ENCODE measurements at places on chromosomes 7 and 10.

GRCh38 chr7:101635484-101635883, 6.4 kb upstream of the MYL10 start:
- H3K27ac ChIP-seq, result no peak overlapping the region
- H3K4me1 ChIP-seq, result no peaks in the 10 kb centered on the region
- no peaks in the 10 kb centered on the region for H3K27me3 ChIP-seq

DNA sequence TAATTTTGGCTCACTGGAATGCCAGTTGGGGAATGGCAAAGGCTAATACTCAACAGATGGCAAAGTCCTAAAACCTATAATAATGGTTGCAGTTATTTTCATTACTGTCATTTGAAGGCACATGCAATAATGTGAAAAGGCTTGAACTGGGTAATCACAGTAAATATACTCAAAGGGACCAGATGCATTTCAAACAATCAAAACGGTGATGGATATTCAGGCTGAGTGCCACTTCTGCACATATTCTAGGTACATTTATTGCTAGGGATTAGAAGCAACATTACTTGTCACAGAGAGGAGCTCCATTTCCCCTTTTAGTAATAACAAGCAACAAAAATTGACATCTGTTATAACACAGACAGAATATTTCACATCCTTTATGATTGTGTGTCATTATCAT, 171.8 kb downstream of the NXPH1 start:
- no peak overlapping the region for H3K4me3 ChIP-seq
- no peaks in the 10 kb centered on the region for H3K4me1 ChIP-seq
- no peaks in the 10 kb centered on the region for H3K36me3 ChIP-seq
- H3K27me3 ChIP-seq, result no peaks in the 10 kb centered on the region
- no peak for DNase-seq

- H3K27me3 ChIP-seq, result no peaks in the 10 kb centered on the region
- no peaks in the 10 kb centered on the region for H3K36me3 ChIP-seq
- DNase-seq, result no peak
- no peak overlapping the region for H3K4me3 ChIP-seq
These were observed 91.9 kb downstream of the WNT2 start for GRCh38 chr7:117231047-117231359.

- H3K27ac ChIP-seq, result no peak overlapping the region
- no peaks in the 10 kb centered on the region for H3K36me3 ChIP-seq
- no peaks in the 10 kb centered on the region for H3K27me3 ChIP-seq
These were observed 81.7 kb downstream of the HDAC9 start for GRCh38 chr7:18577096-18577771.

DNA sequence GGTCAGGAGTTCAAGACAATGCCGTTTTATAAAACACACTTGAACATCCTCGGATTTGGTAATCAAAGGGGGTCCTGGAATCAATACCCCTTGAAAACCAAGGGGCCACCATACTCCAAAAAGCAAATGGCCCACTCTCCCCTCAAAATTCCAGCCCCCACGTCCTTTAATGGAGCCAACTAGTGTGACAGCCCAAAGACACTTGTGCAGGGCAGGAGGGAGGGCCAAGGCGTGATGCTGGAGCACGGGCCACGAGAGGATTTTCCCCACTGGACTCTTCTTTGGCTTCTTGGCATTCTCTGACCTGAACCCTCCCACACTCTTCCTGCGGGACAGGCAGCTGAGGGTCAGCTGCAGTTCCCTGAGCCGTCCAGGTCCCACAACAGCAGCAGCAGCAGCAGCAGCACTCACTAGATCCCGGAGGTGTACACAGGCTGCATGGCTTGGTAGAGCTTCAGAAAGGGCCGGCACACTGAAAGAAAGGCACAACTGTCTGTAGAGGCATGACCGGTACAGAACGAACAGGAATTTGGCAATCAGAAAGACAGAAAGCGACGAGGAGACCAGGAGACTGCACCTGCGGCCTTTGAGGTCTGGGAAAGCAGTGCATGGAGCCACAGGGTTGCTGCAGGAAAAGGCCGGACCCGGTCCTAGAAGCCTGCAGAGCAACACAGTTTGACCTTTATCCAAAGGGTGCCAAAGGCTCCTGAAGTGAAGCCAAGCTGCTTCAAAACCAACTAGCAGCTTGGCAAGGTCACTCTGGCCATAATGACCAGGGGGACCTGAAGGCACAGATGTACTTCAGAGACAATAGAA, 168.2 kb downstream of the TNS3 start:
- no peak overlapping the region for H3K27ac ChIP-seq
- DNase-seq, result no peak
- no peaks in the 10 kb centered on the region for H3K27me3 ChIP-seq
- no peaks in the 10 kb centered on the region for H3K4me1 ChIP-seq
- no peak overlapping the region for H3K4me3 ChIP-seq

DNA sequence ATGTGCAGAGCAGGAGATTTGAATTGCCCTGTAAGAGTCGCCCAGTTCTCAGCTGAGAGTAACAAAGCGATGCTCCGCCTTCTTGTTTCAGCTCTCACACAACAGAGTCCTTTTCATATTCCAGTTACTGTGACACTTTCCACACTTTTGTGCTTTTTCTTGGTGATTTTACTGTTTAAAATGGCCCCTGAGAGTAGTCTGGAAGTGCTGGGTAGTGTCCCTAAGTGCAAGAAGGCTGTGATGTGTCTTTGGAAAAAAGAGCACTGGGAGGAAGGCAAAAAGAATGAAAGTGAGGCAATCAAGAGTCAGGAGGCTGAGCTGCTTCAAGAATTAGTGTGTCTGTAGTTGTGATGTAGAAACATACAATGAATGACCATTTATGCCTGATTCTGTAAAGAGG, 201.2 kb upstream of the SEMA3E start:
- no peaks in the 10 kb centered on the region for H3K36me3 ChIP-seq
- DNase-seq, result no peak
- H3K4me1 ChIP-seq, result no peaks in the 10 kb centered on the region

DNA sequence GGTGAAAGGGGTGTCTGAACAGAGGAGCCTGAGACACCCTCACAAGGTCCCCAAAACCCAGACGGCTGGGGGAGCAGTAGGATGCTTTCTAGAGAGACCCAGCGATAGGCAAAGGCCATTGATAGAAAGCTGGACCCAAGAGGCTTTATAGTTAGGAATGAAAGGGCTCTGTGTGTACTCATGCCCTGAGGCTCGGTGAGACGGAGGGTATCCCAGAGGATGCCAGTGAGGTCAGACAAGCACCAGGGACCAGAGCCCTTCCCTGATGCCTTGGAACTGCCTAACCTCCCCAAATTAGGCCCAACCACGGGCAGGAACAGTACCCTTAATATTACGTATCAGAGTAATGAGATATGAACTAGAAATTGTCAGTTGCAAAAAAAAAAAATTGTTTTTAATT, 48.6 kb upstream of the RTKN2 start:
- H3K4me1 ChIP-seq, result no peaks in the 10 kb centered on the region
- H3K36me3 ChIP-seq, result no peaks in the 10 kb centered on the region
- no peak overlapping the region for H3K4me3 ChIP-seq
- no peak overlapping the region for H3K27ac ChIP-seq

DNA sequence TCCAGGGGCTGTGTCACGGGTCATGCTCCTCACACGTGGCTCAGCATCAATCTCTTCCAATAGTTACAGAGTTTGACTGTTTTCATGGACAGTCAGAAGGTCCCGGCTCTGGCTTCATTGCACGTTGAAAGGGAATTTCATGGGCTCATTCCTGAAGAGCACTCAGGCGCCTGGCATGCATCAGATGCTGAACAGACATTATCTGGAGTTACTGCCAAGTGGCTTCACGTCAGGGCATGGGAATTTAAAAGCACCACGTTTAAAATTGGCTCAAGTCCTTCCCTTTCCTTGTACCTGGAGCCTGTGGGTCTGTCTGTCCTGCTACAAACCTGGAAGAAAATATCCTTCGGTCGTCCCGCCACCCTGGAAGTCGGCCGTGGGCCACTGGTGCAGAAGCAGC, 50.4 kb downstream of the CFAP46 start:
- H3K4me1 ChIP-seq, result peaks cover 14% of the 10 kb centered on the region
- no peak for DNase-seq
- no peaks in the 10 kb centered on the region for H3K27me3 ChIP-seq
- no peak overlapping the region for H3K27ac ChIP-seq
- H3K36me3 ChIP-seq, result no peaks in the 10 kb centered on the region
- peak overlapping the region; percentile 20 for H3K4me3 ChIP-seq

- no peak overlapping the region for H3K4me3 ChIP-seq
- H3K4me1 ChIP-seq, result no peaks in the 10 kb centered on the region
- no peaks in the 10 kb centered on the region for H3K27me3 ChIP-seq
- no peak for DNase-seq
- no peaks in the 10 kb centered on the region for H3K36me3 ChIP-seq
- H3K27ac ChIP-seq, result no peak overlapping the region
These were observed 156.4 kb downstream of the PRPF18 start for GRCh38 chr10:13743101-13743693.

- H3K27ac ChIP-seq, result no peak overlapping the region
- no peaks in the 10 kb centered on the region for H3K36me3 ChIP-seq
- no peak for DNase-seq
- no peaks in the 10 kb centered on the region for H3K4me1 ChIP-seq
- H3K27me3 ChIP-seq, result no peaks in the 10 kb centered on the region
These were observed 115.2 kb downstream of the PDE1C start for GRCh38 chr7:31955021-31955420.

DNA sequence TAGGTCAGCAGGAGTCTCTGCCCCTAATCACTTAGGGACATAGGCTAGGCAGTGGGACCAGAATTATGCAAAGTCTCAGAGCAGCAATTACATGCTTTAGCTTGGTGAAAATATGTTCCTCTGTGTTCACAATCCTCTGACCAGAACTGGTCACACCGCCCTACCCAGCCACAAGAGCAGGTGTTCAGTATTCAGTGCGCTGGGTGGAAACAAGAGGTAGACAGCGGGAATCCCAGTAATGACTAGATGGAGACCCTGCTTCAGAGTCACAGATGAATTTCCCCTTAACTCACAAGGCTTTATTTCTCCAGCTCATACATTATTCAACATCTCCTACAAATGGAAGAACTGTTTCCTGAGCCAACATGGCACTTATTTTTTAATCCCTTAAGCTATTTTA, 763.7 kb upstream of the POM121L12 start:
- no peaks in the 10 kb centered on the region for H3K4me1 ChIP-seq
- H3K27me3 ChIP-seq, result no peaks in the 10 kb centered on the region

- H3K27me3 ChIP-seq, result no peaks in the 10 kb centered on the region
- no peak for DNase-seq
- no peaks in the 10 kb centered on the region for H3K4me1 ChIP-seq
- no peaks in the 10 kb centered on the region for H3K36me3 ChIP-seq
- no peak overlapping the region for H3K4me3 ChIP-seq
These were observed 35.2 kb upstream of the ASAH2 start for GRCh38 chr10:50286517-50286916.

- no peak overlapping the region for H3K4me3 ChIP-seq
- DNase-seq, result no peak
- no peaks in the 10 kb centered on the region for H3K36me3 ChIP-seq
- H3K27me3 ChIP-seq, result no peaks in the 10 kb centered on the region
- no peaks in the 10 kb centered on the region for H3K4me1 ChIP-seq
These were observed 606.0 kb upstream of the GHITM start for GRCh38 chr10:83533290-83533689.

- H3K4me3 ChIP-seq, result no peak overlapping the region
- H3K27ac ChIP-seq, result no peak overlapping the region
- H3K27me3 ChIP-seq, result no peaks in the 10 kb centered on the region
These were observed 256.6 kb upstream of the SEMA3C start for GRCh38 chr7:81175275-81175940.

DNA sequence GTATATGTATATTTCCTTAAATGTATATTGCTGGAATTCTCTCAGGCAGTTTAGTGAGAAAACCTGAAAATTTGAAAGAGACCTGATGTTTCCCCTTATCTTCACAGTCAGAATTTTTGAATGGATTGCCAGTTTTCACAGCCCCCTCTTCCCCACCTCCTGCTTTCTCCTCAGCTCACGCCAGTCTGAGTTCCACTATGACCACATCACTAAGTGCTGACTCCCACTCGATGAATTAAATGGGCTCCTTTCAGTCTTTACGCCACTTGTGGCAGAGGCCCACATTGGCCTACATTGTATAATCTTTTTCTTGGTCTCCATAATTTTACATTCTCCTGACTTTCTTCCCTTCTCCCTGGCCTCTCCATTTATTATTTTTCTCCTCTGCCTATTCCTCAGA, 3.1 kb upstream of the CLEC5A start:
- no peaks in the 10 kb centered on the region for H3K36me3 ChIP-seq
- no peak for DNase-seq
- H3K27ac ChIP-seq, result no peak overlapping the region
- H3K4me3 ChIP-seq, result no peak overlapping the region
- H3K4me1 ChIP-seq, result no peaks in the 10 kb centered on the region

GRCh38 chr10:30747633-30748032, 118.1 kb upstream of the LYZL2 start:
- no peak overlapping the region for H3K4me3 ChIP-seq
- H3K27ac ChIP-seq, result no peak overlapping the region
- H3K4me1 ChIP-seq, result no peaks in the 10 kb centered on the region
- no peaks in the 10 kb centered on the region for H3K27me3 ChIP-seq
- DNase-seq, result no peak

- no peaks in the 10 kb centered on the region for H3K36me3 ChIP-seq
- no peaks in the 10 kb centered on the region for H3K27me3 ChIP-seq
- H3K4me3 ChIP-seq, result no peak overlapping the region
- no peak overlapping the region for H3K27ac ChIP-seq
These were observed 72.4 kb upstream of the PDE1C start for GRCh38 chr7:32142649-32143048.

GRCh38 chr7:88216276-88216675, 3.6 kb downstream of the SRI start:
- no peak overlapping the region for H3K4me3 ChIP-seq
- DNase-seq, result no peak
- no peaks in the 10 kb centered on the region for H3K27me3 ChIP-seq
- H3K27ac ChIP-seq, result no peak overlapping the region

DNA sequence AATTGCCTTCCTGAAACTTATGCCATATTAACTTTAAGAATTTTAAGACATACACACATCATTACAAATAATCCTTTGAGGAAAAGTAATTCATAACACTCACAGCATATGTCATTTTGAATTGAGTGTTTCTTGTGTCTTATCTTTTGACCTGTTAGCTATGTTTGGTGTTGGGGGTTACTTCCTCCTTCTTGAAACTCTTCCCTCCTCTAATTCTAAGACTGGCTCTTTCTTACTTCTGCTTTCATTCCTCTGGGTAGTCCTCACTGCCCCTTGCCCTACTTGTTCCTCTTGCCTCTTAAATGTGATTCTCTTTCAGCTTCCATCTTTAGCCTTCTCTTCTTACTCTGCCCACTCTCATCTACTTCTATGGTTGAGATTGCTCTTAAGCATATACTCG, 28.3 kb upstream of the PIP4K2A start:
- no peaks in the 10 kb centered on the region for H3K27me3 ChIP-seq
- no peak for DNase-seq
- no peak overlapping the region for H3K27ac ChIP-seq

DNA sequence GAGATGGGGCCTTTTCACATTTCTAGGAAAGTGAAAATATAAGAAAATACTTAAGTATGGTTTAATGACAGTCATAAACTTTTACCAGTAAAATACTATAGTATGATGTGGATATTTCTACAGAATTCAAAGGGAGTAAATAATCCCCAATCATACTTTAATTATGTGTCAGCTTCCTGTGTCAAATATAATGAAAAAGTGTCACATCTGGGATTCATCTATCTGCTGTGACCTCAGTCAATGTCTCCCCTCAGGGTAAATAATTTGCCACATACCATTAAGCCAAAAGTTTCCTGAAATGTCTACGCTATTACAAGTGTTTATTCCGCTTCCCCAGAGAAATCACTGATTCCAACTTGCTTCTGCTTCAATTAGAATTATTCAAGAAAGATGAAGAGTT, 110.5 kb downstream of the ITGA8 start:
- no peaks in the 10 kb centered on the region for H3K36me3 ChIP-seq
- no peaks in the 10 kb centered on the region for H3K27me3 ChIP-seq
- no peaks in the 10 kb centered on the region for H3K4me1 ChIP-seq
- no peak overlapping the region for H3K4me3 ChIP-seq
